ENCODE measurements at places on chromosomes 2 and 18.
A peak's percentile ranks its signal among the peaks of the same experiment; 100 is the strongest.

DNA sequence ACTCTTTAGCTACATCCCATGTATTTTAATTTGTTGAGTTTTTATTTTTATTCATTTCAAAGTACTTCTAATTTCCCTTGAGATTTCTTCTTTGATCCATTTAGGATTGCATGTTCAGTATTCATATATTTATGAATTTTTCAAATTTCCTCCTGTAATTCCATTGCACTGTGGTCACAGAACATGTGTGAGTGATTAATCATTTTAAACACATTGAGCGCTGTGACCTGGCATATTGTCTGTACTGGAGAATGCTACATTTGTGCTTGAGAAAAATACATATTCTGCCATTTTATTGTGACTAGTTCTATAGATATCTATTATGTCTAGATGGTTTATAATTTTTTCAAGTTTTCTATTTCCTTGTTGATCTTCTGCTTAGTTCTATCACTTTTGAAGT lies 353.7 kb downstream of the RAD51AP2 start:
- DNase-seq: no peak

GRCh38 chr2:18209934-18210639 lies 331.6 kb downstream of the KCNS3 start:
- DNase-seq: no peak

DNA sequence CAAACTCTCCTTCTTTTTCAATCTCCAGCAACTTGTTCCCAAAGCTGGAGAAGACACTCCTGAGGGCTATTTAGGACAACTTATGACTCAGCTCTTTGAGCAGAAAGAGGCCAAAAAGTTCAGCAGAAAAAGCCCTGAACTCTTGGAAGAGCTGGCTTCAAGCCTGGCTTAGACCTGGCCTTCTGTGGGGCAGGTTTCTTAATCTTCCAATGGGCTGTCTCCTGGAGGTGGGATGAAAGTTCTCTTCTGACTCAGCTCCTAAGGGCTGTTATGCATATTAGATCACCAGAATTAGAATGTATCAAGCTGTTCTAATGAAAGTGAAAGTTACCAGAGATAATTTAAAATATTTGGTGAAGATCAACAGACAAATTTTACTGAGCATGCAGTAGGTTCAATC lies 129.4 kb downstream of the RAD51AP2 start:
- no peak for DNase-seq

GRCh38 chr2:8999102-8999446 lies 4.4 kb downstream of the MBOAT2 start:
- DNase-seq: no peak

DNA sequence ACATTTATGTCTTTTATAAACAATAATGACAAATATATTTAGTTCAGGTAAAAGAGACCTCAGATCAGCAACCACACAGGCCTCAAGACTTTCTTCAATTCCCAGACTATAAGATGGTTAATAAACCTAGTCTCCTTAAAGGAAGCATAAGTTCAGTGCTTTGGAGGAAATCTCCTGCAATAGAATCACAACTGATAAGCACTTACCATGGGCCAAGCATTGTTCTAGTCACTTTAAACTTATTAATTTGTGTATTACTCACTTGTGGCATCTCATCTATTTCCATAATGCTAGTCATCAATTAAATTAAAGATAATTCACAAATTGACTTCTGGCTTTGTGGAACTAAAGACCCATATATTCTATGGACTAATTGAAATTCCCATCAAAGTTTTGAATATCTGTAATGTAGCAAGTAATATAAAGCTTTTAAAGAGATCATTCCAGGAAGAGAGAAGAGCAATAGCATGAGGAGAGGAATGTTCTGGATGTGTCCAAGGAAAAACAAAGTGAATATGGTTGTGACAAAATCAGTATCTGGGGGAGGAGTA lies 42.2 kb downstream of the COL3A1 start:
- no peak for DNase-seq

DNA sequence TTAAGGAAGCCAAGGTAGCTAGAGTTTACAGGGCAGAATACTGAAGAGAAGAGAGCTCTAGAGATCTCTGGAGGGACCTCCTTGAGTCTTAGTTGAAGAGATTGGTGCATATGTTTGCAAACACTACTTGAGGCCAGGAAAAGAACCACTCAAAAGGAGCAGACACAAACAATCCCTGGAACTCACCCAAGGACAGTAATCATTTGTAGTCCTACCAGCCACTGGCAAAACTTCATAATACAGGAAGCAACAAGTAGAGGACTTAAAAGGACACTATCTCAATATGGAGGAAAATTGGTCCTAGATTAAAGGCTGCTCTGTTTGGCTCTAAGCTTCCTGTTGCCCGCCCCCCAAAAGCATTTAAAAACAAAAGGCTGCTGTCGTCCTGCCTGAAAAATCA lies 46.9 kb upstream of the UBXN4 start:
- no peak for DNase-seq

DNA sequence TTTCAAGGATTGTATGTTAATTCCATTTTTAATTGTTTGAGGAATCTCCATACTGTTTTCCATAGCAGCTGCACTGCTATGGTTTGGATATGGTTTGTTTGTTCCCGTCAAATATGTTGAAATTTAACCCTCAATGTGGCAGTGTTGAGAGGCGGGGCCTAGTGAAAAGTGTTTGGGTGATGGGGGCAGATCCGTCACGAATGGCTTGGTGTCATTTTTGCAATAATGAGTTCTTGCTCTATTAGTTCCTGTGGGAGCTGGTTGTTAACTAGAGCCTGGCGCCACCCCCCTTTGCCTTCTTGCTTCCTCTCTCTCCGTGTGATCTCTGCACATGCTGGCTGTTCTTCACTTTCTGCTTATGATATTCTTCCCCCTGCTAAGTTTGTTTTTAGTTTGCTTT lies 71.4 kb upstream of the LDLRAD4 start:
- DNase-seq: no peak

- no peak for DNase-seq
These were observed 51.7 kb downstream of the TMEM163 start for GRCh38 chr2:134667081-134667480.

- DNase-seq: no peak
These were observed 240.9 kb downstream of the HAUS1 start for GRCh38 chr18:46345181-46345465.

GRCh38 chr2:172299741-172300140 lies 127.6 kb upstream of the ITGA6 start:
- DNase-seq: no peak

DNA sequence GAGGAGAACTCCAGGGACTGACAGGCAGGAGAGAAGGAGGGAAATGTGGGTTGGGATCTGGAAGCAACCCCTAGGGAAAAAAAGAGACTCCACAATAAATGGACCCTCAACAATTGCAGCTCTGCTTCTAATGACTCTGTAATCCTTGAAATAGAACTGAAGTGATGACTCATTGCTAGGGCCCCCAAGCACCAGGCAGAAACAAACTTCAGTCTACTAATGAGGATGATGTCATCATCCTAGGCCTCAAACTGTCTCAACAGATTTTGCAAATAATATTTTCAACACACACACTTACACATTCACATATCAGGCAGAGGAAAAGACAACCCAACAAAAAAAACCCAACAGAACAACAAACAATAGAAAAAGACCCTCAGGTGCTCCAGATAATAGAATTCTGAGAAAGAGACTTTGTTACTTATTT lies 143.3 kb downstream of the HDAC4 start:
- no peak for DNase-seq

GRCh38 chr2:233131936-233132720 lies 72.0 kb downstream of the INPP5D start:
- no peak for DNase-seq

- DNase-seq: no peak
These were observed 101.4 kb downstream of the NFATC1 start for GRCh38 chr18:79496978-79497637.

DNA sequence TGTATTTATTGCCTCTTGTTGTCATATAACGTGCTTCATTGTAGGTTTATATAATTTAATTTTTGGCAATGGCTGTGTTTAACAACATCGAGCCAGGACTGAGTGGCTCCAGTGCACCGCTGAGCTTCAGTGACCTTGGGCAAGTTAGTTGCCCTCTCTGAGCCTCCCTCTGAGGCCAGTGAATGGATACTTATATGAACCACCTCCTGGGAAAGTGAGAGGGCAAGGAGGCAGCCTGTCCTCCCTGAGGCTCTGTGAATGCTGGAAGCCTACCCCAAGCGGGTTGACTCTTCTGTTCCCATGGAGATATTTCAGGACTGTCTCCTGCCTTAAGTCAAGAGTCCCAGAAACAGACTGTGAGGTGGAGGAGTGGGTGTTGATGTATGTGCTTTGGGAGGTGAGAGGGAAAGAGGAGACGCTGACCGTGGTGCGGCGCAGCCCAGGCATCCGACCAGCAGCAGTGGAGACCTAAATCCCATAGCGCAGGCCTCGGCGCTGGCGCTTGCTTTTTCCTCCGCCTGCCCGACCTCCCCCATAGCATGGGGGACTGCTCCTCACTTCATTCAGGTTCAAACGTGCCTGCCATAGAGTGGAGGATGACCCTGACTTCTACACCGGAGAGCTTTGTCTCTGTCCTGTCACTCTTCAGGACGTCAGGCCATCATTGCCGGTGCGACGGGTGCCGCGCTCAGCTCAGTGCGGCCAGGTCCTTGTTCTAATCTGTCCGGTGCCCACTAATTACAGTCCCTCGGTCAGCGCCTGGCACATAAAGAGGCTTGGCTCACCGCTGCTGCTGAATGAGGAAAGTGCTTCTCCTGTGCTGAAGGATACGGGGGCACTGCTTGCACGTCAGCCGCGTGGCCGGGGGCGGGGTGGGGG lies 167.3 kb upstream of the HS6ST1 start:
- DNase-seq: no peak

DNA sequence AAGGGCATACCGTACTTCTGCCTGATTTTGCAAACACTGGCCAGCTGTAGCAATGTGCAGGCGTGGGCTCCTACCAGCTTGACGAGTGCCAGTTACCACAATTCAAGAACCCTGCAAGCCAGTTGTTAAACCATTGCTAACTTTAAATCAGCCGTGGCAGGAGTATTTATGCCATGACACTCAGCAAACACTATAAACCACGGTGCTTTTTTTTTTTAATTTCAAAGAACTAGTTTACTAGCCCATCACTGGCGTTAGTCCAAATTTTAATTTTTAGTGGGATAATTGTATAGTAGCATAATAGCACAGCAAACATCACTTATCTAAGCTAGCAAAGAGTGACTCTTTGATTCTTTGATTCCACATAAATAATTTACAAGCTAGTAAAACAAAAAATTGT lies 111.1 kb downstream of the COL4A4 start:
- DNase-seq: no peak

DNA sequence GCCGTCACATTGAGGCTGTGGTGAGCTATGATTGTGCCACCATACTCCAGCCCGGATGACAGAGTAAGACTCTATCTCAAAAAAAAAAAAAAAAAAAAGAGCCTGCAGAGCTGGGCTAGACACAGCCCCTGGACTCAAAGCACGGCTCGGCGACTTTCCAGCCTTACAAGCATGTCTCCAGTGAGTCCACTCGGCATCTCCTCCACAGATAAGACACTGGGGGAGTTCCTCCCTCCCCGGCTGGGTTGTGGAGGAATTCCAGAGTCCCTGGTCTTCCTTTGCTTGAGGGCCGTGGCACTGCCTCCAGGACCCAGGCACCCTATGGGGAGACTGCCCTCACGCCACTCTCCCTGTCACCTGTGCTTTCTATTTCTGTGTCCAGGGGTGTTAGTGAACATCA lies 30.9 kb upstream of the RPL31 start:
- no peak for DNase-seq

GRCh38 chr18:62944454-62944853 lies 229.1 kb downstream of the PHLPP1 start:
- peak; percentile 66 for DNase-seq

DNA sequence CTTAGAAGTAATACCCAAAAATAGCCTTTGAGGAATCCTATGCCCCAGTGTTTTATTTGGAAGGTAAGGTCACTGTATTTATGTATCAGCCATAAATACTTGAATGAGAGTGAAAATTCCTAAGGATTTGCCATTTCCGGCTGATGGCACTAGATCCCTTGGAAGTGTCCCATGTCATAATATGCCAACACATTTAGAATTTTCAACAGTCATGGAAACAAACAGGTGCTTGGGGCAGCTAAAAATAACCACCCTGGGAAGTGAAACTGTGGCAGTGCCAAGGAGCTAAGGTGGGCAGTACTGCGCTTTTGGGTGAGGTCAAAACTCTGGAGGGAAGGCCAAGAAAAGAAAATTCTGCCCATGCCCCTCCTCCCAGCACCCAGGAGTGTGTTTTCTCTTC lies 80.2 kb downstream of the TCF7L1 start:
- DNase-seq: no peak

DNA sequence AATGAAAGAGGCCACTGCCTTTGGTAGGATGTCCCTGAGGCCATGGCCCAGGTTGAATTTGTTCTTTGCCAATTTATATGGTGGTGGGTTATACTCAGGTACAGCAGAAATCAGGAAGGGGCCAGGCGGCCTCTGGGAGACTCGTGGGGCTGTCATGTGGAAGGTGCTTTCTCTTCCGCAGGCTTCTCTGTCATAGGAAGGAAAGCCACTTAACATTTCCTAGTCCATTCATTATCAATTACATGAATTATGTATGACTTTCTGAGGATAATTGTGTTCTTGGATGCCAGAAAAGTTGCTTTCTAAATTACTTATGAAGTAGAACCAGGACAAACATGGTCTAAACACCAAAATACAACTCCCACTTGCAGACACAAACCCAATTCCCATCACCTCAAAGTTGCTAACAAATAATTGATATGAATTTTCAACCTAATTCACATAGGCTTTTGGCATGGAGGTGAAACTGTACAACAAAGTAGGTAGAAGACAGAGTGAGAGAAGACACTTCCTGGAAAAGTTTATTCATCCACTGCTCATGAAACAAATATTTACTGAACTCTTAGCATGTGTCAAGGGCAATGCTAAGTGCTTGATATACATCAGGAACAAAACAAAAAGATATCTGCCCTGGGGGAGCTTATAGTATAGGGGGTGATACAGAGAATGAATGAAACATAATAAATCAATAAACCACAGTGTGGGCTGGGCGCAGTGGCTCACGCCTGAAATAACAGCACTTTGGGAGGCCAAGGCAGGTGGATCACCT lies 50.5 kb upstream of the CHMP1B start:
- no peak for DNase-seq

DNA sequence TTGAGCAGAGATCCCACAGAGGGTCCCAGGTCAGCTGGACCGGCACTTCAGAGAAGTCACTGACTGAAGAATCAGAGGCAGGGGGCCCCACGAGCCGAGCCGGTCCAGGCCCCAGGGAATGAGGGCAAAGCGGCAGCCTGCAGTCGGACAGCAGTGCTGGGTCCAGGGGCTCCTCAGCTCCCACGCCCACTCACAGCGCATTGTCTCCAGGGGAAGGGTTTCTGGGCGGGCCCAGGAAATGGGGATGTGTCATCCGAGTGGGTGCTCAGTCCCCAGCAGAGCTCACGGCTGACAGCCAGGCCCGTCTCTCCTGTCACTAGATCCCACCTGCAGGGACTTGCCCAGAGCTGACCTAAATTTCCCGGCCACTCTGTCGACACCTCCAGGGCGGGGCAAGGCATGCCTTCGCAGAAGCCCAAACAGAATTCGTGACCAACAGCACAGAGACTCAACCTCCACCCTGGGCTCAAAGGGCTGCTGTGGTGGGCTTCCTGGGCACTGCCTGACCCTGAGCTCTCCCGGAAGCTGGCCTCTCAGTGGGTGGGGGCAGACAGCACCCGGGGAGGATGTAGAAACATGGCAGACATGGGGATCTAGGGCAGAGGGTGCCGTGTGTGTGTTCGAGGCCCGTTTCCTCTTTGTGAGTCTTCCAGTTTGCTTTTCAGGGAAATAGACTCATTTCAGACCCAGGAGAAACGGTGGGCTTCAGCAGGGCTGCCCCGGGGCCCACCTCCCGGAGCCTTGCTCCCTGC lies 42.1 kb upstream of the TAF1B start:
- DNase-seq: peak; percentile 42

- no peak for DNase-seq
These were observed 353.2 kb upstream of the CWC22 start for GRCh38 chr2:180360283-180360618.
